IPS DF 19.7 (cell line): ENCODE measurements at places on chromosomes 3 and 15.

DNA sequence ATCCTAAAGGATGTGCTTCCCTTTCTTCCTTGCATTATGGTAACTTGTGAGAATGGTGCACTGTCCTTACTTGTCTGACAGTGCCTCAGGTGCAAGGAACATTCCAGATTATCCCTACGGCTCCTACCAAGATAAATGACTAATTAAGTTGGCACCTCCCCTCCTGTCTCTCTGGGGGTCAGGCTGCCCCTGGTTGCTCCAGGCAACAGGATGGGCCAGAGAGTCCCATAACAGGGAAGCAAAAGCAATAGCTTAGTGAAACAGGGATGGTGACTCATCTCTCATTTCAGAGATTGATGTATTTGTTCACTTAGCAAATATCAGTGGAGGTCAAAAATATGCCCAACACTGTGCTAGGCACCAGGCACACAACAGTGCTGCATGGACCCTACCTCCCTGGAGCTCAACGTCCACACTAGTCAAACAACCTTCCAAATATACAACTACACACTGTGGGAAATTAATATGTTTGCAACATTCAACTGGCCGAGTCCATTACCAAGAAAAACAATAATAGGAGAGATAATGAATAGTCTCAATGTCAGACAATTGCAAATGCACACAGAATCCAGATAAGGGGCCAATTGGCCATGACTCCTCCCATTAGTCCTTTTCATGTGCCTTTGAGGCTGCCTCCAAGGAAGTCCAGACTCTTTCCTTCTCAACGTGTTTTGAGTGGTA lies 249.0 kb downstream of the TLE3 start:
- DNase-seq: no peak

- DNase-seq: no peak
Observed at GRCh38 chr15:31339558-31339895, 12.9 kb downstream of the KLF13 start.

DNA sequence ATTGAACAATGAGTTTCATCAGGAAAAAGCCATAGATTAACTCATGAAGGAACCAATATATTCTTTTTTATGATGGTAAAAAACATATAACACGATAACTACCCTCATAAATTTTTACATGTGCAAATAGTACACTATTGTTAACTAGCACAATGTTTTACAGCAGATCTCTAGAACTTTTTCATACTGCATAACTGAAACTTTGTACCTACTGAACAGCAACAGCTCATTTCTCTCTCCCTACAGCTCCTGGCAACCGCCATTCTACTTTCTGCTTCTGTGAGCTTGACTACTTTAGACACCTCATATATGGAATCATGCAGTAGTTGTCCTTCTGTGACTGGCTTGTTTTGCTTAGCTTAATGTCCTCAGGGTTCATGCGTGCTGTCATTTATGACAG lies 235.4 kb downstream of the NFKBIZ start:
- no peak for DNase-seq

GRCh38 chr3:21140785-21141184 lies 610.2 kb downstream of the ZNF385D start:
- peak; percentile 0 for DNase-seq

GRCh38 chr15:64696481-64696880 lies 78.9 kb downstream of the RBPMS2 start:
- no peak for DNase-seq

GRCh38 chr3:159855599-159856346 lies 132.9 kb upstream of the IL12A start:
- no peak for DNase-seq

GRCh38 chr3:167274141-167274874 lies 105.8 kb downstream of the ZBBX start:
- no peak for DNase-seq

DNA sequence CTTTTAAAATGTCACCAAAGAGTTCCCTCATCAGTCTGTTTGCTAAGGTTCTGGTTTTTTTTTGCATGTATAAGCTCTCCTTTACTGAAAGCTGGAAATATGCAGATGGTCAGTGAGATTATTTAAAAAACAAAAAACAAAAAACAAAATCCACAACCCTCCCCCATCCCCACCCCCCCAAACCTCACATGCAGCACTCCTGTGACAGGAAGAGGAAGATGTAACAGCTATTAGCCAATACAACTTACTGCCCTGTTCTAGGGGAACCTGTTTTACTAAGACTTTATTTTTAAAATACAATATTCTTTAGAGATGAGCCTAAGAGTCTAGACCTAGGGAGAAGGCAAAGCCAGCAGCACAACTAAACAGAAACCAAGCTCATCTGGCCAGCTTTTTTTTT lies 39.5 kb downstream of the ANP32A start:
- DNase-seq: no peak

- no peak for DNase-seq
Observed at GRCh38 chr15:29470794-29471193, 201.2 kb upstream of the NSMCE3 start.

DNA sequence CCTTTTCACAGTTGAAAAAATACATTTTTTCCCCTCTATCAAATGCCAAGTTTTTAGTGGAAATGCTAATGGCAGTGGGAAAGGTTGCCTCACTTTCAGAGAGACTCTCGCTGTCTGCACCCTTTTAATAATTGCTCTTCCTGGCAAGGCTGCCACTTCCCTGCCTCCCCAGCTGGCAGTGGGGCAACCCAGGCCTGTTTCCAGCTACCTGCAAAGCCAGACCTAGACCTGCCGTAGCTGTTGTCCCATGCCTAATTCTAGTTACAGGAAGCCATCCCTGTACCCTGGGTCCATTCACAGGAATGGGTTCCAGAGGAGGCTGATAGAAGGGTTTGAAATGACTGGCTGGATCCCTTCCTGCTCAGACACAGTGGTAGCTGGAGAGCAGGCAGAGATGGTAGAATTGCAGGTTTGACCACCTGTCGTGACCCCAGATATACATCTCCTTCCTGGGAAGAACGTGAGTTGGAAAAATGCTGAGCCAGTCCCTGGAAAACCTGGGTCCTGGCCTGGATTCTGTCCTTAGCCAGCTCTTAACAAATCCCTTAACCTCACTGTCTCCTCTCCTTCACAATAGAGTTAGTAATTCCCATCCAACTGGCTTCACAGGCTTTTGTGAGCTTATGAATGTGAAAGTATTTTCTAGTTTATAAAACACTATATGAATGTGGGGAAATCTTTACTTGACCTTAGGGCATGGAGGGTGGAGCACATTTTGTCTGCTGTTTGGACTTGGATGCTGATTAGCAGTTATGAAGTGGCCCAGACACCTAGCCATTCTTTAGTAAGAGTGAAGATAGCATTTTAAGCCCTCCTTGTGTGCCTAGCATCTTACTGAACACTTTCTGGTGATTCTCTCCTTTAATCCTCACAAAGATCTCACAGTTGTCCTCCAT lies 12.9 kb upstream of the ALPK3 start:
- no peak for DNase-seq

- DNase-seq: no peak
Observed at GRCh38 chr3:71062952-71063772, 520.4 kb downstream of the FOXP1 start.

- no peak for DNase-seq
Observed at GRCh38 chr3:172074586-172074985, 35.2 kb downstream of the FNDC3B start.

- no peak for DNase-seq
Observed at GRCh38 chr15:62324382-62324781, 159.3 kb upstream of the C2CD4B start.

- DNase-seq: no peak
Observed at GRCh38 chr15:85810075-85810474, 15.3 kb upstream of the KLHL25 start.

DNA sequence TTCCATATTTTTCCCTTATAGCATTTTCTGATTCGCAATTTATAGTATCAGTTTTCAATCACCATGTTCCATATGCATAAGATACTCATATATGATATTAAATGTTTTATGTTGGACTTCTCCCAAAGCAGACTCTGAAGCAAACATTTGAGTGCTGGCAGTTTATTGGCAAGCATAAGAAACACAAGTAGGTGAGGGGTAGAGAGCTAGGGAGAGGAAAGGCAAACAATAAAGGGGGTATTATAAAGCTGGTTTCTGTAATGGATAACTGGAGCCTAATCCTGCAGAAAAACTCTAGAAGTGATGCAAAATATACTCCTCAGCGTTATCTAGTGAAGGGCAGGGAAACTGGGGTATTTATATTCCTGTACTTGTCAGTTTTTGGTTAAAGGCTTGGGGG lies 491.5 kb upstream of the TGFBR2 start:
- no peak for DNase-seq

GRCh38 chr3:157408499-157409149 lies 28.0 kb upstream of the PTX3 start:
- no peak for DNase-seq

- DNase-seq: no peak
Observed at GRCh38 chr15:79028411-79028964, 62.1 kb downstream of the RASGRF1 start.

GRCh38 chr3:186670155-186670554 lies 4.3 kb downstream of the HRG start:
- no peak for DNase-seq

- no peak for DNase-seq
Observed at GRCh38 chr3:104108522-104108921, 1258.2 kb upstream of the ALCAM start.

GRCh38 chr15:54424171-54424570 lies 445.9 kb downstream of the UNC13C start:
- DNase-seq: no peak

DNA sequence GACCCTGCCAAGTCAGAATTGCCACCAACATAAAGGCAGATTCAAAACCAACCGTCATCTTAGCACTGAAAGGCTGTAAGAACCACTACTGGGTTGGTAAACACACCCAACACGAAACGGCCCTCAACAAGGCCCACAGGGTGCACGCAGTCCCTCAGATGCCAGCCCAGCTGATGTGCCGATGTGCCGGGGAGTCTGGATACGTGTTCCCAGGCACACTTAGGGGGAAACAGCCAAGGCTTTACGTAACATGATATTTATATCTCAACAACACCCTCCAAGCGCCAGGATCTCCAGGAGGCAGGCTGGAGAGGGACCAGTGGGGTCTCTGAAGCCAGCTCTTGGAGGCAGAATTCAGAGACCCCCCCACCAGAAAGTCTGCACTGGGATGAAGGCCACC lies 14.2 kb downstream of the POC1A start:
- no peak for DNase-seq

DNA sequence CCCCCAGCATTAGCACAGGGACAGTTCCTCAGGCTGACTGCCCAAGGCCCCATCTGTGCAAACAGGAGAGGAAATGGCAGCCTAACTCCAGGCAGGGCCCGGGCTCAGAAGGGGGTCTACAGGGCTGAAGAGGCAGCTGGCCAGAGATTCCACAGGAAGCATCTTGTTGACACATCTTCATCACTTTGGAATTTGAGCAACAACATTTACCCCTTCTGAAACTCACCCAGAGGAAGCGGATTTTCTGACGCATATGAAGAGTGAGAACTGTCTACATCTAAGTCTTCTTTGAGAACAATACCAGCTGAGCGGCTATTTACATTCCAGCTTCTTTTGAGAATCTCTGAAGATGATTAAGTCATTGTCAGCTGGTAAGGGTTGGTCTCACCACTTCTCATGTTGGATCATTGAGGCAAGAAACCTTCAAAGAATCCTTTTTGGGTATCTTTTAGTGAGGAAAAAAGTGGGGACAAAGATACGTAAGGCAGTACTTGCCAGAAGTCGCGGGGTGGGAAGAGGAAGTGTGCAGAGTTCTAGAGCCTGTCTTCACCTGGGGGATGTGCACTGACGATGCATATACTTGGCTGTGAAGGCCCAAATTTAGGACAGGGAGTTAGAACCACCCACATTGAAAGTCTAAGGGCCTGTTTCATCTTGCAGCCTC lies 25.4 kb upstream of the SRP14 start:
- no peak for DNase-seq

DNA sequence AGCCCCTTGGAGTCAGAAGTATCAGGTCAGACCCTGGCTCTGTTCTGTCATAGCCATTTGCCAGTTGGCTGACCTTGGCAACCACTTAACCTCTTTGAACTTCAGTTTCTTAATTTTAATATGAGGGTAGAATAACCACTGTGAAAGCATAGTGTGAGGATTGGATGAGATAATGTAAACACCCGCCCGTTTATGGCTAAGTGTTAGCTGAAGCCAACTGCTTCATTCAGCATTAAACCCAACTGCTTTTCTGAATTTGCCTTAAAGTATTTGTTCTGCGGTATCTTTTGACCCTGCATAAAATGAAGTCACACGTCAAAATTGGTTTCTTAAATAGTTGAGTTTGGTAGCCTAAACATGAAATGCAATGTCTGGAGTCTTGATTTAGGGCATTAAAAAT lies 121.5 kb upstream of the ABHD17C start:
- DNase-seq: no peak

DNA sequence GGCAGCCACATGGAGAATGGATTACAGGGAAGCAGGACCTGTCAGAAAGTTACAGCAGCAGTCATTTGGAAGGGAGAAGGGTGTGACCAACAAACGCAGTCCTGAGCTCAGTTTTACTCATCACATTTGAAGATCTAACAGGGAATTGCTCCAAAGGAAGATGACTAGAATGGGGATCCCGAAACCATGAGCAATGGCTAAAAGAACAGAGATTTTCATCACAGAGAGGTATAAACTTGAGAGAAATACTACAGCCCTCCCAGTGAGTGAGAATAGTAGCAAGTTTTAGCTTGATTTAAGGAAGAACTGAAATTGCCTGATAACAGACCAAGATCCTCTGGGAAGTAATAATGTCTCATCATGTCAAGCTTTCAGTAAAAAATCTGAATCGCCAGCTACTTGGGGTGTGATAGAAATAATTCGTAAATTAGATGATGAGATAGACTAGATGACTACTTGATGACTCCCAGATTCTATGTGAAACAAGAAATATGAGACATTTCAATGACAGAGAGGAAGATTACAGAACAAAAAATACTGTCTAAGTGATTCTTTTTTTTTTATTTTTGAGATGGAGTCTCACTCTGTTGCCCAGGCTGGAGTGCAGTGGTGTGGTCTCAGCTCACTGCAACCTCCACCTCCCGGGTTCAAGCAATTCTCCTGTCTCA lies 16.9 kb downstream of the CD47 start:
- DNase-seq: no peak

DNA sequence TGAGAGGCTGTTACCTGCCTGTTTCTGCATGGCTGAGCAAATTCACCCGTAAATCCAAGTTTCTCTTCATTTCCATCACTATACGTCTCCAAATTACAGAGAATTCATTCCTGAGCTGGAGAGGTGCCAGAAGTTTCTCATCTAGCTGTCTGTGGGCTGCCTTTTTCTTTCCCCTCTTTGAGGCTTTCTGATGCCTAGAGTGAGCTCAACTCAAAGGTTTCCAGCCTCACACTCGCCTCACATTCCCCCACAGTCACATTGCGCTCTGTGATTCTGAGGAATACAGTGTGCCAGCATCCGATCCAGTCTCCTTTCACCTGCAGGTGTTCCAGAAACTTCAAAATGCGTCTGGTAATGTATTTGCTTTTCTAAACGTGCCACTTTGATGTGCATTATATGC lies 267.2 kb downstream of the MFSD1 start:
- DNase-seq: no peak

- no peak for DNase-seq
Observed at GRCh38 chr3:120324190-120324589, 25.0 kb downstream of the LRRC58 start.
